Lower lobe of right lung (tissue), 2 donors: ENCODE measurements at places on chromosomes 2 and 18. TPM values are rescaled to one million over a fixed set of nuclear protein-coding genes. Genes with fewer than 3 reads are reported as not detected.

The POTEC gene
- total RNA-seq = not detected

The CYRIA gene
- total RNA-seq = 29.4 TPM

The ALPG gene
- total RNA-seq = 0.53 TPM

The MARCO gene
- total RNA-seq = 491 TPM

The UGT1A9 gene
- not detected for total RNA-seq

The NDUFS1 gene
- 58.2 TPM for total RNA-seq
